HS-5 (cell line): ENCODE measurements at places on chromosomes 4 and X.

DNA sequence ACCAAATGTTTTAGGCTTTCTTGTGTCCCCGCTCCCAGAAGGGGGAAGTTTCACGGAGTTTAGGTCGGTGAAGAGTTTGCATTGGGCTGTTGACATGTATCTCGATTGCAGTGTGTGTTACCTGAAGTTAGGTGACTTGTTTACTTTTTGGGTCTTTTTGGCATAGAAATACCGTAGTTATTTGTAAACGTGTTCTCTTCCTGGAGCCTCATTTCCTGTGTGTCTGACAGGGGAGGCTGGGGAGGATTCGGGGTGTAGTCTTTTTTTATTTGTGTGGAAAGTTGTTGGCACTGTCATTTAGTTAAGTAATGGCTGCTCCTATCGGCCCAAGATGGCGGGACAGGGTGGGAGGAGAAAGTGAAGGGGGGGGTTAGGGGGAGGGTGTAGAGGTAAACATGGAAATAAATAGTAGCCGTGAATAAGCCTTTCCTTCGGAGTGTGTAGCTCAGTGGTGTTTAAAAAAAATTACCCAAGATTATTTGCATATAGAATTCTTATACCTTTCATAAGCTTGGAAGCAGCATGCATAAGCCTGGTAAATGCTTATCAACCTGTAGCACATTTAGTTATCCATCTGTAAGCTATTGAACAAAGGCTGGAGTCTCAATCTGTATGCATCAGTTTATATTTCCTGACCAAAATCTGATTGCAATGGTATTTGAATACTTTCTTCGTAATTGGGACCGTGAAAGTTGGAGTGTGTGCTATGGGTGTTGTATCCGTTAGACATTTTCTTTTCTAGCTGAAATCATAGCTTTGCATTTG is 1.6 kb downstream of the KDM6A start:
- DNase-seq = no peak

- DNase-seq = no peak
These were observed 701.8 kb upstream of the TENM3 start for GRCh38 chr4:181541396-181541795.

GRCh38 chr4:92257931-92258857 is 45.6 kb upstream of the GRID2 start:
- no peak for DNase-seq

GRCh38 chrX:96989830-96990571 is 106.3 kb downstream of the RPA4 start:
- DNase-seq = no peak

GRCh38 chr4:31929676-31930345 is 1209.6 kb downstream of the PCDH7 start:
- no peak for DNase-seq

GRCh38 chrX:16101581-16101980 is 21.8 kb upstream of the GRPR start:
- DNase-seq = no peak

DNA sequence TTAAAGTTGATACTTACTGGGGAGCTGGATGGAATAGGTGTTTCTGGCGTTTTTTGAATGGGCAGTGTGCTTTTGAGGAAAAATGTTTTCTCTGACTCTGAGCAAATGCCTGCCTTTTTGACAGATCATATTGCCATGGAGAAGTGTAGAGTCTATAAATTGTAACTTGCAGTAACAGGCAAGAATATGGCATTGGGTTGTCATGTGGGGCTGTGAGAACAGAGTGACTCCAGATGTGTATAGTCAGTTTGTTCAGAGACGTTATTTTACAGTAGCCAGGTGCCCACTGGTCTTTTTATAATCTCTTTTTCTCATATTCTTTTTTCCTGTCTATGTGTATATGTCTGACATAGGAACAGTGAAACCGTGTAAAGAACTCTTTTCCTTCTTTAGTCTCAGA is 40.8 kb downstream of the RAPGEF2 start:
- DNase-seq = no peak

- DNase-seq = peak; percentile 53
These were observed 68.8 kb downstream of the ATXN3L start for GRCh38 chrX:13250826-13251580.

GRCh38 chr4:107380836-107381438 is 339.1 kb downstream of the PAPSS1 start:
- no peak for DNase-seq

- DNase-seq = peak; percentile 98
These were observed 81.9 kb downstream of the HMGB2 start for GRCh38 chr4:173252024-173252935.

- no peak for DNase-seq
These were observed 296.8 kb upstream of the PABPC5 start for GRCh38 chrX:91137883-91138282.

DNA sequence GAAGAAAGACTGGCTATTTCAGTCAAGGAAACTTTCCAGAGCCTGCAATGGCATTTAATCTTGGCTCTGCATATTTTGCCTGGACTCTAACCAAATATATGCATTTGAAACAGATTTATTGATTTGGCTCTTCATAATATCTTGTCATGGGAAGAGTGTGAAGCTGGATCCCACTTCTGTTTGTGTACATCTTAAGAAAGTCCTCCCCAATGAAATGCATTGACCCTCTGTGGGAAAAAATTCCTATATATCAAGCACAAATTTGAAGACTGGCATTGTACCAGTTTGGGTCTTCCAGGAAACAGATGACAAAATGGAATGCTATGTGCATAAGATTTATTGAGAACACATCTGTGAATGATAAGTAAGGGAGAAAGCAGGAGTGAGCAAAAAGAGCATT is 897.3 kb upstream of the TENM3 start:
- DNase-seq = peak; percentile 14

DNA sequence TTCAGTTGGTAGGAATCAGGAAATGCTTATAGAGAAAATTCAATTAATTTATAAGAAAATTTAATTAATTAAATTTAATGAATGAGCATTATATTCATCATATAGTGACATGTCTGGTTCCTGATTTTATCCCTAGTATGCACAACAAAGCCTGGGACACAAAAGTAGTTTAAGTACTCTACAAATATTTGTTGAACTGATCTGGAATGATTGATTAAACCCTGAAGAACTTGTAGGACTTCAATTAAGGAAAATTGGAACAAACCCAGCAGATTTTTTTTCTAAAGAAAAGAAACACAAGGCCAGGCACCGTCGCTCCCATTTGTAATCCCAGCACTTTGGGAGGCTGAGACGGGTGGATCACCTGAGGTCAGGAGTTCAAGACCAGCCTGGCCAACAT is 4.5 kb upstream of the APELA start:
- no peak for DNase-seq

GRCh38 chrX:16060252-16060651 is 63.1 kb upstream of the GRPR start:
- DNase-seq = no peak

GRCh38 chr4:124334119-124334518 is 378.4 kb downstream of the ANKRD50 start:
- DNase-seq = peak; percentile 60

DNA sequence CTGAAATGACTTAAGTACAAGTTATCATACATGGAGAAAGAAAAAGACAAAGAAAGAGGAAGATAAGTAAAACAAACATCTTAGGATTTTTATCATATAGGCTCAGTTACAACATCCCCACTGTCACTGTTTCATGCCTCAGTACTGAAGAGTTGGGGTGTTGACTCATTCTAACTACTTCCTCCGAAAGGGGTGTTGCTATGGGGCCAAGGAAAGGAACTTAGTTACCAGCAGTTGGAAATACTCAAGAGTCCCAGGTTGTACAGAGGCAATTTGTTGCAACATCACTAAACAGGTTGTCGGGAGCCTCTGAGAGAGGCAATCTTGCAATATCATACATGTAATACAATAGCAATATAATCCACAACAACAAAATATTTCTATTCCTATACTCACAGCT is 1264.7 kb downstream of the PCDH7 start:
- DNase-seq = no peak

DNA sequence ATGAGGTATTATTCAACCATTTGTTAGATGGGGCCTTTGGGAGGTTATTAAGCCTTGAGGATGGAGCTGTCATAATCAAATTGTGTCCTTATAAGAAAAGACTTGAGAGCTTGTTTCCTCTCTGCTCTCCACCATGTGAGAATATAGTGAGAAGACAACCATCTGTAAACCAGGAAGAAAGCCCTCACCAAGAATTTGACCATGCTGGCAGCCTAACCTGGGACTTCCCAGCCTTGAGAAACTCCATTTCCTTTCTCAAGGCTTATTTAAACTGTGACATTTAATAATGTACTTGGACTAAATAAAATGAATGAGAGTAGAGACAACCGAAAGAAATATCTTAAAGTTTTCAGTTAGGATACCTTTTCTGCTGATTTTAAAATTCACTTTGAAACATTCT is 83.7 kb upstream of the GC start:
- DNase-seq = no peak

DNA sequence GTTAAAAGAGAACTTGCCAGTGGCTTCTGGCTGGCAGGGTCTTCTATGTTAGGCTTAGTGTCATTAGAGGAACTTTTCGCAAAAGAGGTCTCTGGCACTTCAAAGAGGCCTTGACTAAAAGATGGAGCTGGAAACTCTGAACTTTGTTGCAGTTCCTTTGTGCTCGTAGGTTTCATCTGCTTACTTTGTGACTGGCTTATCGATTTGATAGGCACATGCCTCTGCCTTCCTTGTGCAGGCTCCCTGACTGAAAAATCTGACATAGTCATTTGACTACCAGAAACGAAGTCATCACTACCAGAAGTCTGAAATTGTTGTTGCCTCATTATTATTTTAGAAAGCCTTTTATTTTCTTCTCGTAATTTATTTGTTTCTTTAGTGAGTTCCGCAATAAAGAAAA is 93.9 kb upstream of the IL13RA1 start:
- no peak for DNase-seq

DNA sequence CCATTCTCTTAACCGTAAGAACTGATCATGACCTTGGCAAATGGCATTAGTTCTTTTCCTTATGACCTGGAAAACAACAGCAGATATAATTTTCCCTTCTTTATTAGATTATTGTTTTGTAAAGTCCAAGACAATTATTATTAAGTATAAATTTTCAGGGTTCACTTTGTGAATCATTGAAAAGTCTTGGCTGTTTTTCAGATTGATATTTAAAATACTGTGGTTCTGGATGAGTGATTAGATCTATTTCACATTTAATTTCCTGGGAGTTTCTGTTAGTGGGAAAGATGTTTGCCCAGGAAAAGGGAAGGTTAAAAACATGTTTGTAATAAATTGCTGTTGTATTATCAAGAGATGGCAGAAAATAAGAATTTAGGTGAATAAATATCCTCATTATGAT is 194.9 kb downstream of the TLL1 start:
- no peak for DNase-seq

GRCh38 chr4:105741548-105741947 is 33.0 kb downstream of the GSTCD start:
- DNase-seq = no peak

GRCh38 chrX:3425031-3425430 is 78.6 kb upstream of the MXRA5 start:
- no peak for DNase-seq

DNA sequence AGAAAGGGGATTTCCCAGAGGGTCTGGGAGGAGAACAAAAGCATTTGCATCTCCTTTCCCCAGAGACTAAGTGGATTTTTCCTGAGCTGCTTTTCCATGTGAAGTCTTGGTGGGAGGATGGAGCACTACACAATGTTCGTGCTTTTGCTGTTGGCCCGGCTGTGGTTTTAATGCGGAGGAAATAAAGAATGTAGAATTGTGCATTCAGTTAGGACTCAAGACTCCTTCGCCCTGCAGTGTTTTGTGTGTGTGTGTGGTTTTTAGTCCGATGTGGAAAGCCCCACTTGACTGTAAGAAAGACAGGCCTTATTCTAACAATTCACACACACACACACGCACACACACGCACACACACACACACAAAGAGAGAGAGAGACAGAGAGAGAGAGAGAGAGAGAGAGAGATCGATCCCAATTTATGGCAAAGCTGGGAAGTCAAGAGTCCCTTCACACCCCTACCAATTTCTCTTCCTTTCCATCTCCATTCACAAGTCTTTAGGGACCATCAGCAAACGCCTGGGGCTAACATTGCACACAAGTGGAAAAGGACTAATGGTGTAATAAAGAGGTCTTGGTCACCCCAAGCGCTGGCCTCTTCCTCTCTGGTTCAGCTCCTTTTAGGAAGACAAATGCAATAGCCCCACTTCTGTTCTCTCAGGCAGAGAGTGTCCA is 44.2 kb downstream of the CLDN34 start:
- DNase-seq = no peak

GRCh38 chrX:115233497-115234455 is at the start of gene LRCH2:
LRCH2 (minus strand) TSS chrX:115234096; CDS start chrX:115234041, 55 bp downstream.
- DNase-seq = no peak

DNA sequence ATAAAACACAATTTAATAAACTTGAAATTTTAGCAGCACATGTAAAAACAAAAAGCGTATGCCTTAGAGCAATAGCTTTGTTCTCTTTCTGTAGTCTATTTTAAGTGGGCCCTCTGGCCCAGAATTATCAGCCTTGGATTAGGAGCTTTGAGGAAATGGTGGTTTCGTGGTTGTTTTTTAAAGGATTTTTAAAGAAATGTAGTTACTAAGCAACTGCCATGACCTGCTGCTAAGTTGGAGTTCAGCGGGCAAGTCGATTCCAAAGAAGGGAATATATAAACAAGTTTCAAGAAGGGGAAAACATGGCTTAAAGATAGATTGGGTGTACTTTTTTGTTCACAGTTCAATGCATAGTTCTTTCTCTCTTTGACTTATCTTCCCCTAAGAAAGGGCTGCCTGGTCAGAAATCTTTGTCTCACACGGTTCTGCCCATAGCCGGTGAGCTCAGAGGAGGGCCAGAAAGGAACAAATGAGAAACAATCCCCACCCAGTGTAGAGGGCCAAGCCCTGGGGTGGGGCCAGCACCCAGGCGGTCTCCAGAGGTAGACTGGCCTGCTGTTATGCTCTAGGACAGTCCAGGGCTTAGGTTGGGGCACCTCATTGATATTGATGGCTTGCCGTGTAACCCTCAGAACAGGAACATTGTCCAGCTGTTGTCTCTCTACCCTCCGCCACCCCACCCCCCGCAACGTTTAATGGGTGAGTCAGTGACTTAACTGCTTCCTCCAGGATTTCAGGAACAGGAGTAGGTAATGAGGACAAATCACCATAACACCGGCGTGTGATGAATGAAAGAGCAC is 32.5 kb downstream of the DLG3 start:
- peak; percentile 22 for DNase-seq

DNA sequence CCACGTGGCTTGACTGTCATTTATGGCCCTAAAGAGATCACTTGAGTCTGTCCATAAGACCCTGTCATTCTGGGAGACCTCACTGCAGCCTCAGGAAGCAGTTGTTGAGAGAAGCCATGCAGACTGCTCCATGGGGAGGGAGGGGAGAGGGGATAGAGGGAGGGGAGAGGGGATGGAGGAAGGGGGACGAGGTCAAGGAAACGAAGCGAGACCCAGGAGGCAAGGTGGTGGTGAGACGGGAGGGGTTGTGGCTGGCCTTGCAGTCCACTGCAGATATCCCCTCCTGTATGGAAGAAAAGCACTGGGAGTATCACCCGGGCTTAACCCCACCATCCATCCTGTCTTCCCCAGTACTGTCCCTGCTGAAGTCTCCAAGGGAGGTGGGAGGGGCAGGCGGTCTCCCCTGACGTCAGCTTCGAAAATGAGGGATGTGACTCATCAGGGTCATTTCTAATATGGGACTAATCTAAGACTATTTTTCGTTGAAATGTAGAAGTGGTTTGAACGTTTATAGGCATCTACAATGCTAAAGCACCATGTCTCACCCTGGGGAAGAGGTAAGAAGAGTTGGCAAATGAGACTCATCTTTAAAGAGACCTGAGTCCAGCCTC is 5.6 kb downstream of the TMEM255A start:
- no peak for DNase-seq
